ENCODE measurements at places on chromosomes 1 and 21.

DNA sequence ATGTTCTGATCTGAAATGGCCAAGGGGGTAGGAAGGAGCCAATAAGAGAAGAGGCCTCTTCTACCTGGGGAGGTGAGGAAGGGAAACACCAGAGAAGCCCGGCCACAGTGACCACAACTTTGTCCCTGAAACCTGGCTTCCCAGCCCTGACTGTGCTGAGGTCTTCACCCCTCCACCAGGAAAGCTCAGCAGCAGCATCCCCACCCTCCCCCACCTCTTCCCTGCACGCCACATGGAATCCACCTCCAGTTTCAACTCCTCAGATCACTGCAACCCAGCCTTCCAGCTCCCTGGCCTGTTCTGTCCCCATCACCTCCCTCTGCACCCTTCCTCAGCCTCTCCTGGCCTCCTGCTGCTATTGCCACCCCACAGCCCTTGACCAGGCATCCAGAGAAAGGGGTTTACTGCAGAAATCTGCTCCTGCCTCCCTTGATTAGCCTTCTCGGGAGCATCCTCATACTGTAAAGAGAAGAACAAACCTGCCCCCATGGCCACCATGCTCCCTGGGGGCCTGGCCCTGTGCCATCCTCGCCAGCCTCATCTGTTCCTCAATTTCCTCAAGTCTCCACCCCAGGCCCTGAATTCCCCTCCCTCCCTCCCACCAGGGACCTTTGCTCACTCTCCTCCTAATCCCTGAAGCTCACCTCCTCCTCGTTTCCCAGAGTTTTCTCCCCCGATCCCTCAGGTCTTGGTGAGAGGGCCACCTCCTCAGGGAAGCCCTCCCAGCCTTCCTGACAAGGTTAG is 450.9 kb downstream of the MATN1 start:
- no peak for DNase-seq

- no peak for DNase-seq
Observed at GRCh38 chr1:111289371-111289770, 1.3 kb upstream of the CHIA start.

DNA sequence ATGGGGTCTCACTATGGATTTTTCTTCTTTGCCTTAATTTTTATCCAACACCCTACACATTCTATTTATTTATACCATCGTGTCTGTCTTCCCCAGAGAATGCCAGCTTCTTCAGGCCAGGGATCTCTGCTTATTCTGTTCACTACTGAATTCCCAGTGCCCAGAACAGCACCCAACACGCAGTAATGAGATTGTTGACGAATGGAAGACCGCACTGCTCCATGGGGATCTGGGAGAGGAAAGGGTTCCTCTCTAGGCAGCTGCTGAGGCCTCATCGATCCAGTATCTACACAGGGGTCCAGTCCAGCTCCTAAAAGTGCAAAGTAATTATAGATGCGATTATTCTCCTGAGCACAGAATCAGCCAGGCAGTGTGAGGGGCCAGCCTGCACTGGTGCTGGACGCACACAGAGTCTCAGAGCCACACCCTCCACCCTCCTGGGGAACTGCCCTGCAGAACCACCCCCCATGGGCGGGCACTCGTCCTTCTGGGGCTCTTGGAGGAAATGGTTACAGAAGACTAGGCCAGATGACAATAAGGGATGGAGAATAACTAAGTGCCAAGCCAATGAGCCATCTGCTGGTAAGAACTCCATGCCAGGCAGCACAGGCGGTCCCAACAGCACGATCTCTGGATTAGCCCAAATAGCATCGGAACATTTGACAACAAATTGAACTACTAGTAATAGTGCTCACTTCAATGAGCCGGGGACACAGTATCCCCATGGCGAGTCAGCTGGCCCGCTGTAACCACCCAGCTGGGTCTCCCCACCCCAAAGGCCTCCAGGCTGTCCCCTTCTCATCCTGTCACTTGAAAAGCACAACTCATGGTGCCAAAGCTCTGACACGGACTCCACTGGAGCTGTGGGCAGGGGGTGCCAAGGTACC is 1.7 kb upstream of the PDE9A start:
- DNase-seq = no peak

- DNase-seq = no peak
Observed at GRCh38 chr1:29824025-29824424, 587.7 kb downstream of the PTPRU start.

Data from kidney glomerular epithelial cell (primary cell).